Activated B cell treated with CpG ODN at 0.5 μM for 24 hours (primary cell): ENCODE measurements at places on chromosomes 16 and 17. TPM values are rescaled to one million over a fixed set of nuclear protein-coding genes. Genes with fewer than 3 reads are reported as not detected.

Gene PPL
- total RNA-seq: 0.04 TPM in 1 of 2 replicates, not detected in the other

Gene IGF2BP1
- total RNA-seq: 0.10 and 0.40 TPM in 2 replicates

Gene ZG16B
- total RNA-seq: 0.33 TPM in 1 of 2 replicates, not detected in the other

Gene CRISPLD2
- total RNA-seq: not detected in 2 replicates

Gene PTRH2
- 27.0 and 29.9 TPM in 2 replicates for total RNA-seq

Gene APRT
- total RNA-seq: 198 and 209 TPM in 2 replicates
